ENCODE measurements at places on chromosomes 3 and 15. TPM values are rescaled to one million over a fixed set of nuclear protein-coding genes. Genes with fewer than 3 reads are reported as not detected.

PSTPIP1 gene
- total RNA-seq: 11.8 TPM

KY gene
- 0.42 TPM for total RNA-seq

GP5 gene
- 0.34 TPM for total RNA-seq

DNA sequence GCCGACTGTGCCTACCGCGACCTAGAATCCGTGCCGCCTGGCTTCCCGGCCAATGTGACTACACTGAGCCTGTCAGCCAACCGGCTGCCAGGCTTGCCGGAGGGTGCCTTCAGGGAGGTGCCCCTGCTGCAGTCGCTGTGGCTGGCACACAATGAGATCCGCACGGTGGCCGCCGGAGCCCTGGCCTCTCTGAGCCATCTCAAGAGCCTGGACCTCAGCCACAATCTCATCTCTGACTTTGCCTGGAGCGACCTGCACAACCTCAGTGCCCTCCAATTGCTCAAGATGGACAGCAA, 1.4 kb downstream of the ISLR start:
- DNase-seq: no peak

DNA sequence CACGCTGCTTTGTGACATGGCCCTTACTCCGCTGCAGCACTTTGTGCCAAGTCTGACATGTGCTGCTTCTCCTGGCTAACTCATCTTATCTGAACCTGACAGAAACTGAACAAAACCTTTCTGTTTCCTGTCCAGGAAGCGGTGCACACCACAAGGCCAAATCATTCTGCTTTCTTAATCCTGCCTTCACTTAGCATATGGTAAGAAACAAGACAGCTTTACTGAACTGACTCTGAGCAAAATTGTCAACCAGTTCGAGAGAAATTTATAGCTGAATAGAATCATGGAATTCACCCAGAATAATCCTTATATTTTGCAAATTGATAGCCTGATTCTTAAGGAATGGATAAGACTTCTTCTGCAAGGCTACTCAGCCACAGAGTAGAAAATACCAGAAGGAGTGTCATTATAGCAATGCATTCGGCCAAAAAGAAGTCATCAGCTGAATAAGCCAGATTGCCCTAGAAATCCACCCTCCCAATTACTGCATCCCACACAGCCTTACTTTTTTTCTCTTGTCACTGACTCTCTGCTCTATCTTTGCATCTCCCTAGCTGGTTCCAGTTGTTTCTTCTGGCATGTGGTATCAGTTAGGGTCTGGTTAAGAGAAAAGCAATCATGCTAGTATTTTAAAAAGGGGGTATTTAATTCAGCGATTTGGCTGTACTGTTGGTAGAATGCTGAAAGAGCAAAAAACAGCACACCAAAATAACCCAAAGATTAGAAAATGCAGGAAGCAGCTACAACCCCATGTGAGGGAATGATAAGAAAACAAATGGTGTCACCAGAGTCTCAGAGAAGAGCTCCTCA, 41.6 kb upstream of the STRIT1 start:
- no peak for DNase-seq

GRCh38 chr3:193388361-193388760, 9.8 kb upstream of the ATP13A5 start:
- DNase-seq: peak; percentile 72

DNA sequence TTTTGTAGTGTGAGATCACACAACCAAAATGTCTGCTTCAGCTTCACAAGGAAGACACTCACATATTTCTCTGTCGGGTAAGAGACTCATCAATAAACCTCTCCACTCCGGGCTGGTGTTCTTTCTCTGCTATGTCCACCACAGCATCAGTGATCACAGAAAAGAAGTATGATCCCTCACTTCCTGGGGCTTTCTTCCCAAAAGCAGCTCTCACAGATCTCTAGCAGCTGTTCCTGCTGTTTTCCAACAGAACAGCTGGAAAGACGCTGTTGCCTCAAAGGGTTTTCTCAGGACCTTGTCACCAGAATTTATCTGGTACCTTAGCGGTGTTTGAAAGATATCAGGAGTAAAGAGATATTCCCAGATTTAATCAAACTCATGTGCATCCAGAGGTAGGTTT, 46.4 kb downstream of the GATM start:
- no peak for DNase-seq

IL20RB gene
- total RNA-seq: 0.75 TPM

DNA sequence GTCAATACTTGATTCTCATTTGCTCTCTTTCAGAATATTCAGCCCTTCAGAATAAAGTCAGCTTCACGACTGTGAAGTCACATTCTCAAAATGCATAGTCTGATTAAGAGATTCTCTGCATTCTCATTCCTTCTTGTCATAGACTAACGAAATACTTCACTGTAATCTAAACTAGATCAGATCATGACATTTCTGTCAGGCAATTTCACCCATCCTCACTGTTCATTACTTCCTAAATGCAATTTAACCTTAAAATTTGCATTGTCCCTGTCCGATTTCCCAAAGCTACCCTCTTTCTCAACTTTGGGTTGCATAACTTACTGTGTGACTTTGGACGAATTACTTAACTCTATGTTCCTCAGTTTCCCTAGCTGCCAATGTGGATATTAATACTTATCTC, 6.2 kb downstream of the RPL22L1 start:
- no peak for DNase-seq

DNA sequence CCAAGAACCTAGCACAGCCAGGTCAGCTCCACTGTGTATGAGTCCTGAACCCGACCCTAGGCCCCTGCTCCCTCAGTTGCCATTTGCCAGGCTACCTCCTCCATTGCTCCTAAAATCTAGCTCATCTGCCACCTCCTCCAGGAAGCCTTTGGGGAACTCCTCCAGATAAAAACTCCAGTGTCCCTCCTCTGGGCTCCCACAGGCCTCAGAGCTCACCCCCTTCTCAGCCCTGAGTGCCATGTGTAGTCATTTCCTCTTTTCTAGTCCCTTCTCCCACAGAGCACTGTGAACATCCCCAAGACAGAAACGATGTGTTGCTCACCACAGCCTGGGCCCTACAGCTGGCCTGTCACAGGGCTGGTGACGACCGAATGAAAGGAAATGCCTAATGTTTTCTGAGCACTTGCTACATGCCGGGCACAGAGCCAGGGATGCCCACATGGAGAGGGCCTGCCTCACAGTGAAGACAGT, 61.0 kb downstream of the IQSEC1 start:
- no peak for DNase-seq

DNA sequence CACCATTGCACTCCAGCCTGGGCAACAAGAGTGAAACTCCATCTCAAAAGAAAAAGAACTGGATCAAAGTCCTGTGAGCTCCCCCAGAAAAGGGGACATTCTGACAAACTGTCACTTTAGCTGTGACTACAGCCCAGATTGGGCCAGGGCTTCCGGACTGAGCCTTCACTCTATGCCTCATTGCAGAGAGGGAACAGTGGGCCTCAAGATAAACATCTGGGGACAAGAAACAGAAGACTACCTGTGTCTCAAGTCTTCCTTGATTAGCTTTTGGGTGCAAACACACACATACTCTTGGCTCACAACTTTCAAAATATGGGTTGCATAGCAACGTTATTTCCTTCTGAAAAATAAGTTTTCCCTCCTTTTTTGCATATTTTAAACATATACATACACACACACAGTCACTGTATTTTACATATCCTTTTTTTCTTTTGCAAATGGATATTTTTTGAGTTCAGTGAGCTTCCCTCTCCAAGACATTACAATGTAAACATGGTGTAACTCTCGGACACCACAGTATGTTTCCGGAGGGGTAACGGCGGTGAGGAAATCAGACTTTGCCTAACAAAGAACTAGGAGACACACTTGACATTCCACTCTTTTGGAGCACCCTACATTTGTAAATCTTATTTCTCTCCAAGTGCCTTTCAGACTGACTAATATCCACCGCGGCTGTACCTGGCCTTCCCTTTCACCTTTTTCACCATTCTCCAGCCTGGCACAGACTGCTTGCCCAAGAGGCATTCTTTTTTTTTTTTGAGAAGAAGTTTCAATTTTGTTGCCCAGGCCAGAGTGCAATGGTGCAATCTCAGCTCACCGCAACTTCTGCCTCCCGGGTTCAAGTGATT, 3.5 kb downstream of the TKT start:
- no peak for DNase-seq

DNA sequence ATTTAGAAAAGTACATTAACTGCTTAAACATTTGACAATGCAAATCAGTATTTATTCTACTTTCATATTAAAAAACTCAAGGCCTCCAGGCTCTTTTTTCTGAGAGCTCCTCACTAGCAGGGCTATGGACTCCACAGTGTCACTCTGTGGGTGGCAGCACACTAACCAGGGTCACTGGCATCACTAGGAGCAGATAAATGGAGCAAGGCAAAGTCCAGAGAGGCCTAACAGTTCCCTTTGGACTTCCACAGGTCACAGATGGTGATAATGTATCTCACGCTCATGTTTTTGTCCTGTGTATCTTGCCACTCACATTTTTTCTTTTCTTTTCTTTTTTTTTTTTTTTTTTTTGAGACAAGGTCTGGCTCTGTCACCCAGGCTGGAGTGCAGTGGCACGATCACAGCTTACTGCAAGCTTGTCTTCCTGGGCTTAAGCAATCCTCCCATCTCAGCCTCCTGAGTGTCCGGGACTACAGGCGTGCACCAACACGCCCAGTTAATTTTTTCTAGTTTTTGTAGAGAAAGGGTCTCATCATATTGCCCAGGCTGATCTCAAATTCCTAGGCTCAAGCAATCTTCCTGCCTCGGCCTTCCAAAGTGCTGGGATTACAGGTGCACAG, 7.8 kb downstream of the SPG21 start:
- no peak for DNase-seq

GRCh38 chr3:158260392-158260791, 150.5 kb downstream of the RSRC1 start:
- no peak for DNase-seq

GRCh38 chr15:29914511-29914926, 92.3 kb upstream of the TJP1 start:
- DNase-seq: peak; percentile 89

DNA sequence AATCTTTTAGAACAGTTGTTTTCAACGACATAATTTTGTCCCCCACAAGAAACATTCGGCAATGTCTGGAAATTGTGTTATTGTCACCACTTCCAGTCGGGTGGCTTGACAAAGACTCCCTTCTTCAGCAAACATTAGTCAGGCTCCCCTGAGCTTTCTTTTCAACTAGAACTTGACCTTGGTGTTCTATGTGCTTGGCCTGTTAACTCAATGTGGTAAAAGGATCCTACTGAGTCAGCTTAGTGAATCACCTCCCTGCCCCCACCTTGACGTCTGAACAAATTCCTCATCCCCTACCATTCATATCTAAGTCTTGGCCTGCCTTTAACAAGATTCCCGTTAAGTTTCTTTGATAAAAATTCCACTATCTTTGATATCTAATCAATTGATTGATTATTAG, 465.0 kb upstream of the ROBO1 start:
- DNase-seq: no peak

SKOR1 gene
- 1.2 TPM for total RNA-seq

GRCh38 chr3:59517388-59517787, 467.6 kb upstream of the CFAP20DC start:
- DNase-seq: no peak

MCF2L2 gene
- 1.6 TPM for total RNA-seq

- no peak for DNase-seq
Observed at GRCh38 chr3:178551916-178552321, 15.7 kb downstream of the KCNMB2 start.

PLA1A gene
- 2.9 TPM for total RNA-seq

- no peak for DNase-seq
Observed at GRCh38 chr3:48621461-48621869, at the start of gene TMEM89. TMEM89 (minus strand) TSS chr3:48621769; CDS start chr3:48621756, 13 bp downstream.

GRCh38 chr3:156792536-156792935, 33.6 kb upstream of the LEKR1 start:
- DNase-seq: no peak

GRCh38 chr3:101278727-101279126, 41.6 kb downstream of the IMPG2 start:
- DNase-seq: no peak

- no peak for DNase-seq
Observed at GRCh38 chr3:2334921-2335320, 236.3 kb downstream of the CNTN4 start.

MYL3 gene
- 9.5 TPM for total RNA-seq

DNA sequence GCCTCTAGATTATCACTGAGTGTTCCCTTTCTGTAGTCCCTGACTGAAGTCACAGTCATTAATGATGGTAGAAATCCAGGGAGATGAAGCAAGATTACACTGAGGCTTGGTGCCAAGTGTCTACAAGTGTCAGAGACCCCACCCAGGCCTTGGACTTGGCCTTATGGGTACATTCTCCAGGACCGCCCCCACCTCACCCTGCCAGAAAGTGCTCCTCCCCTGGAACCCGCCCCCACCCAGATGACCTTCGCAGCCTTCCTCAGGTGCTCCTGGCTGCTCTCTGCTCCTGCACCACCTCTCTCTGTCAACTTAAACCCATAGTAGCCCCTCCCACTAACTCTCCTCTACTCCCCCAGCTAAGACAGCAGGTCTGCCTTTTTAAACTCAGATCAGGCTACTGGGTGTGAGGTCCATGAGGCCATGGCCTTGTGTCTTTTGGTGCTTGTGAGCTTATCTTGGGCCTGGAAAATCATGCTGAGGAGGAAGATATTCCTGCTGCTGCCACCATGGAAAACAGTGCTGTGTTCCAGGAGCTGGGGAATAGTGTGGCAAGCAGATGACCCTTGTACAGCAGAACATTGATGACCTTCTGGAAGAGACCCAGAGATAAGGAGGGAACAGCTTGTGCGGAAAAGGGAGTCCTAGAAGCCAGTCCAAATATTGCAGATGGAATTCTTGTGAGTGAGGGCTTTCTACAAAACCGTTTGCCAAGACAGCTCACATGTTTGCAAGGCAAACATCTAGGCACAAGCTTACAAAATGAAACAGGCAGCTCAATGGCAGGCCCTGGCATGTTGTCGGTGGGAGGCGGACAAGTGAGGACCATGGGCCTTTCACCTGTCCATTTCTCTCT, 40.3 kb upstream of the NDUFB4 start:
- DNase-seq: no peak

GRCh38 chr3:45093176-45093575, 53.0 kb downstream of the CDCP1 start:
- DNase-seq: no peak

DNA sequence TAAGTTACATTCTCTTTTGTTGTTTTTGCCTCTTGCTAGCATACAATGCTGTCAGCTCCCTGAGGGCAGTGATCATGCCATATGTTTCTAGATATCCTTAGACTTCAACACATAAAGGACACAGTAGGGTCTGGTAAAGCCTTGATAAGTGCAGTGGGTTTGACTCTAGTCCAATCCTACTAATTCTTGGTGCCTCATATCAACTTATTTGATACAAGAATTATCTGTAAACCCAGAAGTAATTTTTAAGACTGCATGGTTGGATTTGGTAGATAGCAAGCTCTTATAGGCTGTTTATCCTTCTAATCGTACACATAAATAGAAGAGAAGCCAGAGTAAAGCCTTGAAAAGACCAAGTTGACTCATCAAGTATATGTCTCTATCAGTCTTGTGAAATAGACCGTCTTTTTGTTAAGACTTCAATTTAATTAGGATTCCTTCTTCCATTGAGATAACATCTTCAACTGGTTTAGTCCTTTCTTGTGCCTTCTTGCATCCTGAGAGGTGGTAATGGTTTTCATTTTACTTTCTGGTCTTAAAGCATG, 265.6 kb upstream of the CDIN1 start:
- no peak for DNase-seq

CYP1A2 gene
- total RNA-seq: not detected

DNA sequence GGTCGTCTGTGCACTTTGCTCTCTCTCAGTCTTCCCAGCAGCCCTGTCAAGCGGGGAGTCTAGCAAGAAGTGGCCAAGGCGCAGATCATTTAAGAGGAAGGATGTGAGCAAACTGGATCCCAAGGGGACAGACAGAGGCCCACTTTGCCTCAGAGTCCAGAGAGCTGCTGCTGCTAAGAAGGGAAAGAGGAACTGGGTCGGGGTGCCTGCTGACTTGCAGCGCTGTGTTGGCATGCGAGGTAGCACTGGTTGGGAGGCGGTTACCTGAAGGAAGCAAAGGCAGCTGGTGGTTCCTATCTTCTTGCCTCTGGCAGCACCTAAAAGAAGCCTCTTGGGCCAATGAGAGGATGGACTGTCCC, 28.1 kb downstream of the SMAD3 start:
- DNase-seq: no peak

Data from esophagus muscularis mucosa (tissue), 4 donors.